ENCODE measurements at places on chromosomes 4 and X.

- DNase-seq, result no peak
These were observed 38.5 kb downstream of the RAB33B start for GRCh38 chr4:139492429-139492828.

GRCh38 chr4:39792529-39792928 is 94.6 kb downstream of the UBE2K start:
- no peak for DNase-seq

- no peak for DNase-seq
These were observed 11.9 kb upstream of the CCNQ start for GRCh38 chrX:153610836-153611213.

DNA sequence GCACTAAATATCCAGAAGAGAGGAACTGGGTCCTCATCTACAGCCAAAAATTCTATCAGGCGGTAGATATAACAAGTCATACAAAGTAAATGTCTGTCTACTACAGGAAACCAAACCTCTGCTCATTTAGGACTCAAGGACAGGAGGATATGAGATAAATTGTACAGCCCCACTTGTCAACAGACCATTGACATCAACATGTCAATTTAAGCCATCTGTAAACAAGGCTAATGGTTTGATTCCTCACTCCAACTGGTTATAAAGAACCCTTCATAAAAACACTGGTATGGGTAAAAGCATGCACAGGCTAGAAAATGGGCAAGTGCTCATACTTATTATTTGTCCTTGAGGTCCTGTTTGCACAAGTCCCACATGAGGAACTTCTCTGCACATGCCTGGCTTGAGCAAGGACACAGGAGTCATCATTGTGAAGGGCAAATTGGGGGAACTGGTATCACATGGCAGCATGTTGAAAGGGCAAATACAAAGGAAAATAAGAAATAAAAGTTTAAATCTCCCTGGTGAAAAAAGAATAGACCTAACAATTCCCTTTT is 13.2 kb downstream of the RTL8B start:
- no peak for DNase-seq

DNA sequence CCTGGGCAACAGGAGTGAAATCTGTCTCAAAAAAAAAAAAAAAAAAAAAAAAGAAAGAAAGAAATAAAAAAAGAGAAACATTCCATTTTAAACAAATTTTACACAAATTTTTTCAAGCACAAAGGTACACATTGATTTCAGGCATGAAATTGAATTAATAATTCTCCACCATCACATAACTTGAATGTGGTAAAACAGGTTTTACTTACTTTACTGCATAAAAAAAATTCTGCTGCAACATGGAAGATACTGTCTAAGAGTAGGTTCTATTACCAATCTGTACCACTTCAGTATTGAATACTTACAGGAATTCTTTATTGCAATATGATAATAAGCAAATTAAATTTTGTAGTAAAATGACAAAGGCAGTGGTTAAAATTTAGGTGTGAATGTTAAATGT is 271.6 kb upstream of the ARSJ start:
- DNase-seq, result no peak

DNA sequence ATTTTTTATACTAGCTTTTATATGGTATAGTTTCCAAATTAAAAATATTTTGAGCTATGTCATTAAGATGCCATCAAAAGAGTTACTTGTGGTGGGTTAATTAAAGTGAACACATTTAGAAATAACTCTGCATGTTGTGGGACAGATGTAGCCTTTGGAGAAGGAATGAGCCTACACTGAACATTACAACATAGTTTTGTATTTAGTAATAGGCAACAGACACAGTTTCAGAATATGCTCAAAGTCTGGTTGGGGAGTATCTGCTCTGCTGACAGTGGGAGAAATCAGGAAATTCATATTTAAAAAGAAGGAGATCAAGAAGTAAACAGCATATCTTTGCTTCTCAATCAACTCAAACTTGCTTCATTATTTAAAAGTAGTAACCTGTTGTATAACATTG is 23.7 kb downstream of the EMCN start:
- DNase-seq, result no peak

DNA sequence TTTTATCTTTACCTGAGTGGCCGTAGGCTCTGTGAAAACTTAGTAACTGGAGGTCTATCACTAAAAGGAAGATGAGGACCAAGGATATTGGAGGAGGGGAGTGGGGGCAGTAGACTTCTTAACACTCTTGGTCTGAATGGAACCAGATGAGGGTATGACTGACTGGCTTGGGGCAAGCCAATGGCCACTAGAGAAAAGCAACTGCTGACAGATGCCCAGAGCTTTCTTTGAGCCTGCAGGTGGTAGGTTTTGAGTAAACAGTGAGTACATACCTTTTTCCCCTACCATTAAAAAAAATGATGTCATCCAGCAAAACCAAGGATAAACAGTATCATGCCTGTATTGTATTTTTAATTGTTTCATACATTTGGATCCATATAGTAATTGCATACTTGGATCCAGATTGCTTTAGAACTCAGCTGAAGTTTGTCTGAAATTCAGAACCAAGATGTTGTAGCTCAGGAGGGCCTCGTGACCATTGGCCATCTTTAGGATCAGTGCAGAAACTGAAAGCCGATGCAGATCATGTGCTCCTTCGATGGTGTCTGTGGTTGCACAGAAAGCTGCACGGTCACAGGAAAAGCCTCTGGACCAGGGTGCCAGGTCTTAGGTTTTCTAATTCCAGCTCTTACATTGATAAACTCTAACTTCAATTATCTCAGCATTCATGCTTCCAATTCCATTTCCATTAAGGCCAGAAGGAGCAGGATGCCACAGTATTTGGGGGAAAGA is 131.0 kb downstream of the PDGFRA start:
- no peak for DNase-seq

DNA sequence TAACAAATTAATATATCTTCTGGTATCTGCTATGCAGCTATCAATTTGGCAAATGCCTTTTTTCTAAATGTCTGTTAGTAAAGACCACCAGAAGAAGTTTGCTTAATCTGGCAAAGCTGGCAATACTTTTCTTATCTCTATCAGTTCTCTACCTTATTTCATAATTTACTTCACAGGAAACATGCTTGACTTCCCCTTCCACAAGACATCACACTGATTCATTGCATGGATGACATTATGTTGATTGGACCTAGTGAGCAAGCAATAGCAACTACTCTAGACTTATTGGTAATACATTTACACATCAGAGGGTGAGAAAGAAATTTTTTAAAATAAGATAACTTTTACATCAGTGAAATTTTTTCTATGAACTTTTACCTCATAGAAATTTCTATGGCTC is 66.0 kb upstream of the RLIM start:
- DNase-seq, result no peak

- DNase-seq, result no peak
These were observed 30.7 kb upstream of the FGF13 start for GRCh38 chrX:138742217-138742616.

Data from stimulated activated CD8-positive, alpha-beta memory T cell treated with anti-CD3 and anti-CD28 coated beads, Interleukin-7, amount 100 ng/mL, for 4 hours (primary cell).